ENCODE measurements at places on chromosomes 7 and 10.
A peak's percentile ranks its signal among the peaks of the same experiment; 100 is the strongest.

GRCh38 chr7:40883826-40884225 is 749.0 kb downstream of the SUGCT start:
- DNase-seq: no peak

- DNase-seq: no peak
These were observed 251.1 kb downstream of the INHBA start for GRCh38 chr7:41451826-41452225.

GRCh38 chr10:25210265-25210664 is 35.5 kb downstream of the GPR158 start:
- DNase-seq: no peak

GRCh38 chr10:128701837-128702236 is 575.6 kb upstream of the MKI67 start:
- no peak for DNase-seq

DNA sequence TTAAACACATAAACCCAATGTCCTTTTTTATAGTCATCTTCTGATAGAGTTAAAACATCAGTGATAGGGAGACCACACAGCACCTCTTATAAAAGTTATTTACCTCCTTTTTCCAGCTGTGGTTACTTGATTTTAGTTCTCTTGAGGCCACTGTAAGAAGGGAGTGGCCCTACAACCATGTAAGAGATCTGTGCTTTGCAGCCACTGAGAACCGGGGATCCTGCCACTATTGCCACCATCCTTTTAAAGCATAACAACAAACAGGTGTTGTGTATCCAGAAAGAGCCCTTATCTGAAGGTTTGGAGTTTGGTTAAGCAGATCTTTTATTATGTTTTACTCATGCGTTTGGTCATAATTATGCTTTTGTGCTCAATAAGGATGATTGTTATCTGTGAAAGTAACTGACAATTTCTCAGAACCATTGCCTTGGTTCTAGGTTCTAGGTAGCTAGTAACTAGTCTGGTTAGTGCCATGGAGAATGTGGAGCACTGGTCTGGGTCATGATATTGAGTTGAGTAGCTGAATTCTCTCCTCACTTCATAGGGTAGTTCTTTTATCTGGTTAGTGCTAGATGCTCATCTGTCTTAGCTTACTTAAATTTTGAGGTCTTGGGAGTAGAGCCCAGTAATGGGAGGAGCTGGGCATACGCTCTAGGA is 56.5 kb downstream of the ST7 start:
- DNase-seq: no peak

GRCh38 chr10:15439341-15439842 is 68.3 kb upstream of the FAM171A1 start:
- DNase-seq: no peak

DNA sequence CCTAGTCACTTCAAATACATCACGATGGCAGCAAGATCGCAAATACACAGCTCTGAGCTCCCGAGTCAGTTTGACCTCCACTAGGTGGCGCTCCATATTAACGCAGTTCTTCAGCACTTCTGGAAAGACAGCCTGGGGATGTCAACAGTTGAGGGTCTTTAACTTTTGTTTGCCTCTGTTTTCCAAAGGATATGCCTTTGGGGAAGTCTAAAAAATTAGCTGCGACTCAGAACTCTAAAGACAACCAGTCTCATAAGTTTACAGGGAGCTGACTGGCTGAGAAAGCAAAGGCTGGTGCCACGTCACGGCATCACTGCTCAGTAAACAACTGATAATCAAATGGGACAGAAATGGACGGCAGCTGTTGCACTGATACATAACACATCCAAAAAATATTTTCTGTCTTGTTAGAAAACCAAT is 458.8 kb downstream of the SORCS1 start:
- peak; percentile 11 for DNase-seq

Measured in stimulated activated CD4-positive, alpha-beta T cell treated with anti-CD3 and anti-CD28 coated beads, Interleukin-4, amount 100 ng/mL, for 48 hours (primary cell).